ENCODE measurements at places on chromosomes 3 and 15.

- no peak overlapping the region for H3K4me3 ChIP-seq
- DNase-seq, result no peak
- H3K27ac ChIP-seq, result no peak overlapping the region
- H3K27me3 ChIP-seq, result no peaks in the 10 kb centered on the region
- H3K36me3 ChIP-seq, result no peaks in the 10 kb centered on the region
These were observed 158.2 kb downstream of the ZNF385D start for GRCh38 chr3:21592828-21593227.

DNA sequence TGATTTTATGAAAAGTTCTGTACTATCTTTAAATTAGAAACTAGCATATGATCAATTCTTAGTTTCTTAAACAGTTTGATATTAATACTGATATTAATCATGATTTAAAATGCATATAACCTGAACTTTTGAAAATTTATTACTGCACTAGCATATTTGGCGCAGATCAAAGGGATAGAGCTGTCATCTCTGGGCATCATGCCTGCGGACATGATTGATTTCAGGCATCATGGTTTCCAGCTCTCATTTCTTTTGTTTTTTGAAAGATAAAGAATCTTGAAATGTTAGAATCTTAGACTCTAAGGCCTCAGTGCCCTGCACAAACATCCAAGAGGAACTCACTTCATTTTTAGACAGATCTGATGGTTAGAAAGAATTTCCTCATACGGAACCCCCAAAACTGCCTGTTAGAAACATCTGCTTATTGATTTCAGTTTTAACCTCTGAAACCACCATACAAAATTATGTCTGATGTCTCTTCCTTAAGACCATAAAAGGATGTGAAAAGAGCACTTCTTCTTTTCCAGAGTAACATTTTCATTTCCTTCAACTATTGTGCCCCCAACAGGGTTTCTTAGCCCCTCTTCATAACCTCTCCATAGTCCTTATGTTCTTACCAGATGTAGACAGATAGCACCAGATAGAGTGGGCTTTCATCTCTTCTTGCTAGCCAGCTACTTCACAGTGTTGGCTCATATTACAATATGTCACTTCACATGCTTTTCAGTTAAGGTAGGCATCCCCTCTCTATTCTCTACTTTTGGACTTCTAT is 110.8 kb downstream of the BBX start:
- no peak overlapping the region for H3K27ac ChIP-seq
- no peak for DNase-seq
- no peaks in the 10 kb centered on the region for H3K4me1 ChIP-seq
- no peak overlapping the region for H3K4me3 ChIP-seq

- no peak overlapping the region for H3K4me3 ChIP-seq
- H3K36me3 ChIP-seq, result no peaks in the 10 kb centered on the region
- no peak for DNase-seq
- H3K27me3 ChIP-seq, result no peaks in the 10 kb centered on the region
These were observed 24.4 kb downstream of the MOBP start for GRCh38 chr3:39491733-39492350.

- no peak for DNase-seq
- H3K27ac ChIP-seq, result no peak overlapping the region
- no peaks in the 10 kb centered on the region for H3K36me3 ChIP-seq
- H3K27me3 ChIP-seq, result no peaks in the 10 kb centered on the region
These were observed 40.6 kb upstream of the CSTA start for GRCh38 chr3:122284486-122284885.

DNA sequence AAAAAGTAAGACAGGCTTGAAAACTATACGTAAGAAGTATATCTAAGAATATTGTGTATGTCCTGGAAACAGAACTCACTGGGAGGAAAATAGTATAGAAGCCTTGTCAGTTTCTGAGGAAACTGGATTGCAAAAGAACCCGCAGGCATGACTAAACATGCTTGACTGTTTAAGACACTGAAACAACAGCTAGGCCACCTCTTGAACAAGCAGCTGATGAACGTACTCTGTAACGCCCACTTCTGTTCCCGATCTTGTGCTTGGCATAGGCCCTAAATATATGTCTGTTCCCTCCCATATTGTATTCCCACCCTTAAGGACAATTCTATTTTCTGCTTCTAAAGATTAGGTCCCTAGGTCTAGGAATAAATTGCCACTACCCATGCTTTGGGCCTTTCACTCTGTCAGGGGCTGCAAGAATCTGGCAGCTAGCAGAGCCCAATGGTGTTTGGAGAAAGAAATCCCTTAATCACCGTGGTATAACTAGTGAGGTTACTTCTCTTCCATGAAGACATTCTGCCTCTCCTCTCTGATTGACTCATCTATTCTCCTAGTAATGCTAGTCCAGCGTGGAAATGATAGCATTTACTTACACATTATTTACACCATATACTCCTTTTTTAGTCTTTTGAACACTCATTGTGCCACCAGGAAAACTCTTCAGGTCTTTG is 46.2 kb downstream of the CD200 start:
- DNase-seq, result no peak
- no peaks in the 10 kb centered on the region for H3K4me1 ChIP-seq
- H3K27me3 ChIP-seq, result no peaks in the 10 kb centered on the region
- H3K36me3 ChIP-seq, result no peaks in the 10 kb centered on the region
- H3K27ac ChIP-seq, result no peak overlapping the region

DNA sequence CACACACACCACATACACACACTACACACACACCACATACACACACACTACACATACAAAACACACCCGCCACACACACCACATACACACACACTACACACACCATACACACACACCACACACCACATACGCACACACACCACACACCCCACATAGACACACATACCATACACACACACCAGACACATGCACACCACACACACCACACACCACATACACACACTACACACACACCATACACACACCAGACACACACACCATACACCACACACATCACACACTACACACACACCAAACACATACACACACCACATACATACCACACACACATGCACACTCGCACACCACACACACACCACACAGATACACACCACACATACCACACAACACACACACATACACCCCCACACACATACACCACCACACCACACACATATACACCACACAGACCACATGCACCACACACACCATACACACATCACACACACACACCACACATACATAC is 26.3 kb downstream of the CPN2 start:
- H3K27ac ChIP-seq, result no peak overlapping the region
- H3K4me3 ChIP-seq, result no peak overlapping the region
- no peaks in the 10 kb centered on the region for H3K36me3 ChIP-seq
- peaks cover 4% of the 10 kb centered on the region for H3K4me1 ChIP-seq
- DNase-seq, result no peak

- H3K27ac ChIP-seq, result no peak overlapping the region
- no peak for DNase-seq
- H3K27me3 ChIP-seq, result no peaks in the 10 kb centered on the region
These were observed 1150.1 kb downstream of the NAALADL2 start for GRCh38 chr3:176009256-176009655.

GRCh38 chr15:69012761-69013364 is 1.6 kb upstream of the NOX5 start:
- no peak for DNase-seq
- no peaks in the 10 kb centered on the region for H3K27me3 ChIP-seq
- no peaks in the 10 kb centered on the region for H3K36me3 ChIP-seq
- H3K27ac ChIP-seq, result no peak overlapping the region
- H3K4me3 ChIP-seq, result no peak overlapping the region
- H3K4me1 ChIP-seq, result no peaks in the 10 kb centered on the region

DNA sequence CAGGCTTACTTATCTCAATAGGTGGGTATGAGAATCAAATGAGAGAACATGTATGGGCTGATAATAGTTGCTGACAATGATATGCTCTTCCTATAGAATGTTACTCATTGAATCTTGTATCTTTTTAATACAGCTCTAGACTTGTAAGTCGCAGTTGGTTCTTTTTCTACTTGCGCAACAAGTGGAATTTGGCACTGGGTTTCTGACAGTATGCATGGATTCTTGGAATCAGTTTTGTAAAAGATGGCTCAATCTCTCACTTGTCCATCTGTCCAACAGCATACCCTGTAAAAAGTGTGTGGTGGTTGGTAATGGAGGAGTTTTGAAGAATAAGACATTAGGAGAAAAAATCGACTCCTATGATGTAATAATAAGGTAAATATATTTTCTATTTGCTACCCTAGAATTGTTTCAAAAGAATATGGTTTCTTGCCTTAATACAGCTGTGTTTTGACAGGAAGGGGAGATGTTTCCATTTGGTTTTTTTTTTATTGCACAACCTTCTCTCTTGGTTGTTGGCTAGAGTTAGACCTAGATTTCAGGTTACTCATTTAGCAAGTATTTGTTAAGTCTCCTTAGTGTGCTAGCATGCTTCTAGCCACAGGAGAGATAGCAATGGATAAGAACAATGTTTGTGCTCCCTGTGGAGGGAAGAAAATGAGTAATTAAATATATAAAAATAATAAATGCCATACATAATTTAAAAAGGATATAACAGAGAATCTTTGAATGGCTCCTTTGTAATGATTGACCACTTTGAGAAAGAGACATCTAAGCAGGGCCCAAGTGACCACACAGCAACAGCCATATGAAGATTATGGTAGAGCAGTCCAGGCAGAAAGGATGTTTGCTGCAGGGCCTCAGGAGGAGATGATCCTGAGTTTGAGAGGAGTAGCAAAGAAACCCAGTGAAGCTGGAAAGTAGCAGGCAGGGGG is 21.8 kb downstream of the ST3GAL6 start:
- H3K4me1 ChIP-seq, result no peaks in the 10 kb centered on the region
- no peaks in the 10 kb centered on the region for H3K36me3 ChIP-seq
- H3K27ac ChIP-seq, result no peak overlapping the region
- no peak for DNase-seq

DNA sequence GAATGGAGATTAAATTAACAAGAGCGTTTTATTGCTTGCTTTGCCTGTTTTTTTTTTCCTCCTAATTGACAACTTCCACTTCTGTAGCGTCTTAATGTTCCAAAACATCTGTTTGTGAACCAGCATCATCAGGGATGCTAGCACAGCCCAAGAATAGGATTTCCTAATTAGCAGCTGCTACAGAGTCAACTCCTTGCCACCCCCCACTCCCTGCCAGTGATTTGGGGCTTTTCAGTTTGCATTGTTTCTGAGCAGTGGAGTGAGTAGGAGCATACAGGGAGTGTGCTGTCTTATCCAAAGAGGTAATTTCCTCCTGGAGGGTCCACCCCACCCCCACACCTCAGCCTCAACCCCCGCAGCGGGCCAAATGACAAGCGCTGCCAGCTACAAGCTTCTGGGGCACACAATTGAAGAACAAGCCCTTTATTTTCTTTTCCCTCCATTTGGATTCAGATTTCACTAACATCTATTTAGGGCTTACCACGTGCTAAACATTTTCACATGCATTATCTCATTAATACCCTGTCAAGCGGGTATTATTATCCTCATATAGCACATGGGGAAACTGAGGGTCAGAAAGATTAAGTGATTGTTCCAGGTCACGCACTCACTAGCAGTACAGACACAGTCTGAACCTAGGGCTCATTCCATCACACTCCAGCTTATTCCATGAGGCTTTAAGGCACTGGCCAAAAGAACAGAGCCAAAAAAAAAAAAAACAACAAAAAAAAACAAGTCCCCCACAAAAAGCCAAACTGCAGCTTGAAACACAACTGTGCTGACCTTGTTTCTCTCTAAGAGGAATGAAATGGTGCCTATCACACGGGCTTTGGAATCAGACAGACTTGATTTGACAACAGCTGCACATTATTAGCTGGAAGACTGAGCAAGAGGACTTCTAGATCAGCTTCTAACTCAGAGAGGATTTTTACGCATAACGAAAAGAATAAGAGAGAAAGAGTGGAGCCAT is 16.4 kb downstream of the HEG1 start:
- H3K27ac ChIP-seq, result no peak overlapping the region
- no peak overlapping the region for H3K4me3 ChIP-seq
- peaks cover 15% of the 10 kb centered on the region for H3K4me1 ChIP-seq

GRCh38 chr3:129956936-129957335 is 17.6 kb upstream of the TRH start:
- H3K27ac ChIP-seq, result no peak overlapping the region
- no peak for DNase-seq
- no peaks in the 10 kb centered on the region for H3K27me3 ChIP-seq
- no peaks in the 10 kb centered on the region for H3K36me3 ChIP-seq
- H3K4me1 ChIP-seq, result no peaks in the 10 kb centered on the region

- DNase-seq, result no peak
- H3K4me1 ChIP-seq, result no peaks in the 10 kb centered on the region
- no peak overlapping the region for H3K27ac ChIP-seq
- no peak overlapping the region for H3K4me3 ChIP-seq
These were observed 201.3 kb upstream of the LRIG1 start for GRCh38 chr3:66702126-66702525.

GRCh38 chr3:45957586-45957985 is 14.3 kb downstream of the CXCR6 start:
- H3K27me3 ChIP-seq, result no peaks in the 10 kb centered on the region
- peaks cover 92% of the 10 kb centered on the region for H3K36me3 ChIP-seq
- H3K4me3 ChIP-seq, result no peak overlapping the region
- no peak overlapping the region for H3K27ac ChIP-seq
- peaks cover 33% of the 10 kb centered on the region for H3K4me1 ChIP-seq
- no peak for DNase-seq

DNA sequence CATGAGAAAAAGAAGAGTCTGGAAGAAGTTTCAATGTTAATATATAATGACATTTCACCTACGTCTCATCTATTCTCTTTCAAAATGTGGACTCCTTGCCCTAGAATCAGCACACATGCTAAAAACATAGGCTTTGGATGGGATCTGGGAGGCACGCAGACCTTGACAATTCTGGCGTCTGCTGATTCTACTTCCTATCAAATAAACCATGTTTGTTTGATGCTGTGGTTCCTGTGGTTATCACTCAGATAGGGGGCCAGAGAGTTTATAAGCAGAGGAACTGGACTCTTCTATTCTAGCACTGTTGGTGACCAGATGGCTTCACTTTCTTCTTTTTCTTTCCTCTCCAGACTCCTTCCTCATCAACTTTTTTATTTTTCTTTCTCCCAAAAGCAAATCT is 336.8 kb downstream of the DIPK2A start:
- H3K36me3 ChIP-seq, result no peaks in the 10 kb centered on the region
- no peak overlapping the region for H3K27ac ChIP-seq
- H3K4me1 ChIP-seq, result no peaks in the 10 kb centered on the region
- DNase-seq, result no peak

GRCh38 chr3:175573226-175573625 is 714.1 kb downstream of the NAALADL2 start:
- no peaks in the 10 kb centered on the region for H3K36me3 ChIP-seq
- H3K27ac ChIP-seq, result no peak overlapping the region
- DNase-seq, result no peak
- H3K4me3 ChIP-seq, result no peak overlapping the region
- no peaks in the 10 kb centered on the region for H3K27me3 ChIP-seq

DNA sequence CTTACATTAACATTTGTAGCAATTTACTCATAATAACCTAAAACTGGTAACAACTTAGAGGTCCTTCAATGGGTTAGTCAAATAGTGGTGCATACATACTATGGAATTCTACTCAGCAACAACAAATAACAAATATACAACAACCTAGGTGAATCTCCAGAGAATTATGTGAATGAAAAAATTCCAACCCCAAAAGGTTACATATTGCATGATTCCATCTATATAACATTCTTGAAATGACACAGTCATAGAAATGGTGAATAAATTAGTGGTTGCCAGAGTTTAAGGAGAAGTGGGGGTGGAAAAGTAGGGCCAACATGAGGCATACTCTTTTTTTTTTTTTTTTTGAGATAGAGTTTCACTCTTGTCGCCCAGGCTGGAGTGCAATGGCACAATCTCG is 12.7 kb upstream of the SNTN start:
- no peaks in the 10 kb centered on the region for H3K4me1 ChIP-seq
- no peaks in the 10 kb centered on the region for H3K36me3 ChIP-seq
- H3K4me3 ChIP-seq, result no peak overlapping the region
- H3K27me3 ChIP-seq, result no peaks in the 10 kb centered on the region
- no peak overlapping the region for H3K27ac ChIP-seq

Data from CD8-positive, alpha-beta memory T cell (primary cell).